GDM1 (cell line): ENCODE measurements at places on chromosomes 6 and 20.

DNA sequence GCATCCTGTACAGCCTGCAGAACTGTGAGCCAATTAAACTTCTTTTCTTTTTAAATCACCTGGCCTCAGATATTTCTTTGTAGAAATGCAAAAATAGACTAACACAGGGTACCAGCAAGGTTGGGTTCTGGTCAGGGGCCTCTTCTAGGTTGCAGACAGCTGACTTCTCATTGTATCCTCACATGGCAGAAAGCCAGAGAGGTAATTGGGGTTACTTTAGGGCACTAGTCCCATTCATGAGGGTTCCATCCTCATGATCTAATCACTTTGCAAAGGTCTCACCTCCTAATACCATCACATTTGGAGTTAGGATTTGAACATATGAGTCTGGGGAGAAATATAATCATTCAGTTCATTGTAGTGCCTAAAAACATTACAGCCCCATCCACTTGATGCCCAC, 101.5 kb downstream of the LCA5 start:
- DNase-seq, result no peak

DNA sequence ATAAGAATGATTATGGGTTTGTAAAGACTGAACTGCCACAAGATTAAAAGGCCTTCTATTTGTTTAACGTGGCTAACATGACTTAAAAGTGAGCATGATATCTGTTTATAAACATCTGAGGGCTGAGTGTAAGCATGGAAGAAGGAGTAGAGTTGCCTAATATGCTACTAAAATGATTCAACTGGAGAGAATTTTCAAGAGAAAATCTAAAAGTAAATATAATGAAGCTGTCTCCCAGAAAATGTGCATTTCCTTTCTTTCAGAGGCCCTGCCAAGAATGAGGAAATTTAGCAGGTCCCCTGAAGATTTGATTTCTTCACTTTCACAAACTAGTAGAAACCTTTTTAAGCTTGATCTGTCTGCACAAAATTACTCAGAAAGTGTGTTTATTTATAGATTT, 4.2 kb upstream of the EYA4 start:
- DNase-seq, result no peak

DNA sequence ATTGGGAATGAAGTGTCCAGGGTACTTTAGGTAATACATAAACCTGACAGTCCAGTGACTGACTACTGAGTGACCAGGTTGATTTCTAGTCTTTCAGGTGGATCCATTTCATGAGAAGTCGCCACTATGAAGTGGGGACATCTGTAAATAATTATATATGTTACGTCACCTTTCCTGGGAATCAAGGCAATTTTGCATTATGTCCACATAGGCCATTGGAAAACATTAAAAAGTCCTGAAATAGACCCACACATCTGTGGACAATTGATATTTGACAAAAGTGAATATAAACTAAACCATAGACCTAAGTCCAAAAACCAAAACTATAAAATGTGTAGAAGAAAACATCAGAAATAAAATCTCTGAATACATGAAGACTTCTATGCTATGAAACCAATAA, 231.5 kb downstream of the C6orf118 start:
- DNase-seq, result no peak

- DNase-seq, result no peak
Observed at GRCh38 chr6:8066108-8066507, 1.9 kb upstream of the BLOC1S5 start.

DNA sequence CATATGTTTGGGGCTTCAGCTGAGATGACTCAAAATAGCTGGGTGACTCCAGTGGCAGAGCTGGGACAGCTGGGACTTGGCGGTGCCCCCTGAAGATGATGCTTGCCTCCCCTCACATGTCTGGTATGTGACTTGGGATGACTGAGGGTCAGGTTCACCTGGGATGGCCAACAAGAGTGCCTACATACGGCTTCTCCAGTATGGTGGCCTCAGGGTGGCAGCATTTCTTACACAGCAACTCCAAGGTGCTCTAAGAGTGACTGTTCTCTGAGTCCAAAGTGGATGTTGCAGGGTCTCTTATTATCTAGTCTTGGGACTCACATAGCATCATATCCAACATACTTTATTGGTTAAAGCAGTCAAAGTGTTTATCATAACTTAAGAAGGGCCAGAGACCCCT, 87.8 kb upstream of the CENPW start:
- no peak for DNase-seq

DNA sequence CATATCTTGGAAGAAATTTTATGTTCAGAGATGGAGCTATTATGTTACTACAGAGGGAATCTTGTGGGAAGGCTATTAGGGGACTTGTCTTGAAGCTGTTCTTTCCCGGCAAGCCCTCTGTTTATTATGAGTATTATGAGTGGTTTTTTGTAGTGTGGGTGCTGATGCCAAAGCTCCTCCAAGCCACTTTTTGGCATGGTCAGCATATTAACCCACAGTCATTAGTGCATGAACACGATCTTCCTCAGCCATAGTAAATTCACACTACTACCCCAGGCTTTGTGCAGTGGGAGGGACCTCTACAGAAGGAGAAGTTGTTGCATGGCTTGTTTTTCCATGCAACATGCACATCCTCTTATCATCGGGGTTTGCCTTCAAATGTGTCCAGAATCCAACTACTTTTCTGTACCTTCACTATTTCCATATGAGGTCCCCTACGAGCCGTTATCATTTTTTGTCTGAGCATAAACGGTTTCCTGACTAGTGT, 6.5 kb upstream of the BMP6 start:
- DNase-seq, result no peak

GRCh38 chr20:62952968-62953838, 694 bp downstream of the SLC17A9 start:
- no peak for DNase-seq

- DNase-seq, result no peak
Observed at GRCh38 chr6:90730151-90730673, 143.3 kb upstream of the MAP3K7 start.

GRCh38 chr6:115870464-115870863, 190.2 kb downstream of the FRK start:
- no peak for DNase-seq

- DNase-seq, result peak; percentile 35
Observed at GRCh38 chr6:116363759-116364158, 7.0 kb upstream of the DSE start.

GRCh38 chr20:62177307-62177706, 5.5 kb upstream of the MTG2 start:
- DNase-seq, result no peak

DNA sequence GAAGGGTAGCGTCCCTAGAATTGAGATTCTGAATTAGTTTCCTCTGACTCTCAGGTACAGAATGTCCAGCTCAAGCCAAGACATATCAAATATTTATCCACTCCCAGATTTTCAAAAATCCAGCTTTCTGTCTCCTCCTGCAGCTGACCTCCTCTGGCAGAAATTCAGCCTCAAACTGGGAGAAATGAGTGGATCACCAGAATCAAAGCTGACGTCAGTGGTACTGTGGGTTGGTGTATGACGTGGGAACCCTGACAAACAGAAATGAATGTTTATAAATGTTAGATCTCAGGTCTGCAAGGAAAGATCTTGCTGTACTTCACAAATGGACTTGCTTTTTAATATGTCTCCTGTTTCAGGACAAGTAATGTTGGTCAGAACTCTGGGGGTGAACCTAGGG, 595.0 kb downstream of the PTPRT start:
- no peak for DNase-seq

- no peak for DNase-seq
Observed at GRCh38 chr6:158109748-158110147, 58.3 kb downstream of the SERAC1 start.

DNA sequence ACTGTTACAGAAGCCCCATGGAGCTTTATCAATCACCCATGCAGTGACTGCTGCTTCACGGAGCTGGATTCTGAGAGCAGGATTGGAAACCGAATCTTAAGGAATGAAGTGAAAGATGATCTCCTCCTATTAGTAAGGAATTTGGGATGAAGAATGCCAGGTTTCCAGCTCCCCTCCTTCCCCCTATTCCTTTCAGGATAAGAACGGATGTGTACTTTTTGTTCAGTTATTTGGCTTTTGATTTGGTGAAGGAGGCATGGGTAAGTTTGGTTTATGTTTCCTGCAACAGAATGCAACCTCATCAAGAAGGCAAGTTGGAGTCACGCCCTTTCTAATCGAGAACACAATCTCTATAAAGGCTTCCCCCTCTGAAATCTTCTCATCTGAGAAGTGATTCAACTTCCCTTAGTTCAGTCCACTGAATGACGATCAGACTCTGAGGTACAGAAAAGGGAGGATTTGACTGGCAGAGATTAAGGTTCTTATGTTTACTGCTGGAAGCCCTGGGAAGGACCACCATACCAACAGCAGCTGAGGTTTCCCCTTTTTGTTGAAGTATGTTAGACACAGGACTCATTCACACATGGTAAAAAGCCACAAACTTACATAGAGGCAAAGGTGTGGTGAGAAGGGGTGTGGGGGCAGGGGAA, 5.5 kb downstream of the ELMO2 start:
- no peak for DNase-seq

DNA sequence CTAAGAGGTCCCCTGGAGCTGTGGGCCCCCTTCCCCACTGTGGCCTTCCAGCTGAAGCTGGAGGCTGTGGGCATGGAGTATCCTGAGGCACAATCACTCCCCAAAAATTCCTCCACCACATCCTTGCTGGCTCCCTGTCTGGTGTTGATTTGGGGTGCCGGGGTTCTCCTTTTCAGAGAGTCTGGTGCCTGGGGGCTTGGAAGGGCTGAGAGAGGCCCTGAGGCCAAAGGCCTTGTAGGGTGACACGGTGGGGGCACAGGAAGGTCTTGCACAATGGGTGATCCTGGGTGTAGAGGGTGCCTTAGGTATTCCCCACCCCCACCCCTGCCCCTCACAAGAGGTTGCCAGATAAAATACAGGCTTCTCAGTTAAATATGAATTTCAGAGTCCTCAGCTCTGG, 33.2 kb upstream of the VEGFA start:
- DNase-seq, result no peak

DNA sequence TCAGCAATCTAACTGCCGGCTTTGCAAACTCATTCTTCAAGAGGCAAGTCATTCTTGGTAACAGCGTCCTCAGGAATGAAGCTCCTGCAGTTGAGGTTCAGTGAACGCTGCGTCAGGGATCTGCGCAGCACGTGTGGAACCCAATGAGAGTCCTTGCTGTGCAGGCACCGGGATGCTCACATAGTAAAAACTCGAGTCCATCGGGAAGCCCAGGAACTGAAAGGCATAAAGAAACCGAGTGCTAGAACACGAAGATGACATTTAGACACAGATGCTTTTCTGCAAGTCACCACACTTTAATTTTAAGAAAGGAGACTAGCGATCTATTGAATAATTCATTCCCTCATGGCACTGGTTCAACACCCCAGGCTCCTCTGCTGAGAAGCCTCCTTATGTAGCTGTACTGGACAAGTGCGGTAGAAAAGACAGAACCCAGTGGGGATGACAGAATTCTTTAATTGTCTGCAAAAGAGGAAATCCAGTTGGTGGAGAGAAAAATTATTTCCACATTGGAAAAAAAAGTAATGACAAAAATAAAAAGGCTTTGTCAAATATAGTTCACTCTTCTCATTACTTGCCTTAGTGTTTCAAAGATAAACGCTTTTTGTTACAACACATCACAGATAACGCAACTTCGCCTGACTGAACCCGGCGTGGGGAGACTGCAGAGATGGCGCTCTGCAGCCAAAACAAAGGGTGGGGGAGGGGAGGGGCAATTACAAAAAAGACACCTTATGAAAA, 1.9 kb upstream of the AFDN start:
- DNase-seq, result no peak

GRCh38 chr6:45521226-45521625, 143.5 kb upstream of the SUPT3H start:
- DNase-seq, result no peak

DNA sequence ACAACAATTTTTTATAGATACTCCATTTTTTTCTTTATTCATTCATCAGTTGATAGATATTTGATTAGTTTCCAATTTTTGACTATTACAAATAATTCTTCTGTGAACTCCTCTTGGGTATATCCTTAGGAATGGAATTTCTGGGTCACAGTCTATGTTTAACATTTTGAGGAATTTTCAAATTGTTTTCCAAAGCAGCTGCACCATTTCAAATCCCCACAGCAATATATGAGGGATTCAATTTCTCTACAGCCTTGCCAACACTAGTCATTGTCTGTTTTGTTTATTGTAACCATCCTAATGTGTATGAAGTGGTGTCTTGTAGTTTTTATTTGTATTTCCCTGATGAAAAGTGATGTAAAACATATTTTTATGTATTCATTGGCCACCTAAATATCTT, 320.3 kb upstream of the DEFB112 start:
- DNase-seq, result no peak

GRCh38 chr6:126422912-126423311, 83.0 kb downstream of the CENPW start:
- no peak for DNase-seq

DNA sequence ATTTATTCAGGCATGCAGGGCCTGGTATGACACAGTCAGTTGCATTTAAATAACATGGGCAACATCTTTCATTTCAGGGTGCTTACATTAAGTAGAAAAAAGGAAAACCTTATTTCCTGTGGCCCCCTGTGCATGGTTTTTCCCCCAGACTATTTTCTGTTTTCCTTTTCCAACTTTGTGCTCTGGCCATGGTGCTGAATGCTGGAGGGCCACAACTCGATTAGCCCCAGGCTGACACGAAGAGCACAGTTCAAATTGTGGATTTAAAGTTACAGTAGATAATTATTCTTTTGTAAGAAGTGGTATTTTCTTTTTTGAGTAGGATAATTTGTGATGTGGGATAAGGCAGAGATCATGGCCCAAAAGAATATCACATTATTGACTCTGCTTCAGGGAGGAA, 332.0 kb downstream of the HAO1 start:
- no peak for DNase-seq

DNA sequence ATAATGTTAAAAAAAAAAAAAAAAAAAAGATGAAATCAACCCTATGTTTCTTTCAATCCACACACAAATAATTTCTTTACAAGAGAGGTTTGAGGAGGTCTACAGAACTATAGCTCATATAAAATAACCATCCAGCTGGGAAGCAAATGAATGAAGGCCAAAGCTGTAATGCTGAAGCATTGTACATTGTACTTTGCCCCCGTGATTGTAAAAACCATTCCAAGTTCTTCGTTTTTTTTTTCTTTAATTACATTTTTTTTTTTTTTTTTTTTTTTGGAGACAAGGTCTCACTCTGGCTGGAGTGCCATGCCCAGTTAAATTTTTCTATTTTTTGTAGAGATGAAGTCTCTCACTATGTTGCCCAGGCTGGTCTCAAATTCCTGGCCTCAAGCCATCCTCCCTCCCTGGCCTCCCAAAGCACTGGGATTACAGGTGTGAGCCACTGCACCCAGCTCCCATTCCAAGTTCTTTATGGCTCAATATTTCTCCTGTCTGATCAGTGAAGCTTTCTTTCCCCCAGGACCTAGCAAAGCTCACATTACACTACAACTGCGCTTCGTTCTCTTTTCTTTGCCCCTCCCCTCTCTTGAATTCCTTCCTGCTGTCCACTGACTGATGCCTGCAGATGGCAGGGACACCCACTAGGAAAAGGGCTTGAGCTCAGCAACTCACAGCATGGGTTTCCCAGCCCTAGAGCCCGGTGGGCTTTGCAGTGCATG, 53.0 kb upstream of the NOP56 start:
- no peak for DNase-seq
